ENCODE measurements at places on chromosomes 12 and 14.

DNA sequence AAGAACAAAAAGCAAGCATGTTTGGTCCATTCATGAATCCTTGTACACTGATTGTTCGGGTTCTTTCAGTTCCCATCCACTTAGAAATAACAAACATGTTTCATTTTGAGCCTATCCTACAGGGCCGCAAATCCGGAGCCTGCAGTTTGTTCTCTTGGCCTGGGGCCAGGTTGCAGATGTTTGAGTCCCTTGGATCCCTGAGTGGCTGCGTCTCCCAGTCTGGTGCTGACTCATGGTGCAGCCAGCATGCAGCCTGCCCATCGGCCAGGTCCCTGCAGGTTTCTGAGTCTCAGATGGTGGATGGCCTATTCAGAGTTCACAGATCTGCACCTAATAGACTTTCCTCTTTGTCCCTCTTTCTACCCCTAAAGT is 1.9 kb upstream of the DYNC1H1 start:
- DNase-seq: no peak

DNA sequence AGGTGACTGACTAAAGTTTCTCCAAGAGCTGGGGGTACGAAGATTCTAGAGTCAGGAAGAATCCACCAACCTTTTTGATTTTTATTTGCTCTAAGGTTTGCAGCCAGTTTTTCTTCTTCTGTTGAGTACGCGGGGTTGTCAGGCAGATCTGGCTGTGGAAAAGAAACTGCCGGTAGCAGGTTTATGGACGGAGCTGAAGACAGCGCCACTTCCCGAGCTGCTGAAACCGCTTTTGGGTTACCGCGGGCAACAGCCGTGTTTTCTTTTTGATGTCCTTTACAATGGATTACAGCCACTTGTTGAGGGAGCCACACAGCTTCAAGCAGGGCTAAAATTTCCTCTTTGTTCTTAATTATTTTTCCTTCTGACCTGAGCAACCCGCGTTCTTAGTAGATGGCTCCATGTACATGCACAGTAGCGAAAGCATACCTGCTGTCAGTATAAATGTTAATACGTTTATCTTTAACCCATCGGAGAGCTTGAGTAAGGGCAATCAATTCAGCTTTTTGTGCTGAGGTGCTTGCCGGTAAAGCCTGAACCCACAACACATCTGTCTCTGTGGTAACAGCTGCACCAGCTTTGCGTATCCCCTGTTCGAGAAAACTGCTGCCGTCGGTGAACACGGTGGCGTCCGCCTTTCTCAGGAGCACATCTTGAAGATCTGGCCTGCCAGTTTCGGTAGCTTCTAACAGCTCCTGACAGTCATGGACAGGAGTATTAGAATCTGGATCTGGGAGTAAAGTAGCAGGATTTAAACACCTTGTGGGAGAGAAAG is 674.3 kb downstream of the TMEM121 start:
- peak; percentile 48 for DNase-seq

- DNase-seq: no peak
These were observed 47.9 kb upstream of the NTF3 start for GRCh38 chr12:5384015-5384414.

DNA sequence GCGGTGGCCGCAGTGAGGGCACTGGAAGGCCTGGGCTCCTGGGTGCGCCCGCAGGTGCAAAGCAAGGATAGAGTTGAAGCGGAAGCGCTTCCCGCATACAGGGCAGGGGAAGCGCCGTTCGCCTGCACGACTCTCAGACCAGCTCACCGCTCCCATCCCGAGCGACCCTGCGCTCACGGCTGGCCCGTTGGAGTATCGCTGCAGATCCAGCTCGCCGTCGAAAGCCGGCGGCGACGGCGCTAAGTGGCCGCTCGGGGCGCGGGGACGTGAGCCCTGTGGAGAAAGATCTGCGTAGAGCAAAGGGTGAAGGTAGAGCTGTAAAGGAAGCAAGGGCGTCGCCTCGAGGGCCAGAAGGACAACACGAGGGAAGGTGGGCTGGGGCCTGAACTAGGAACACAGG is 5.4 kb downstream of the ZNF219 start:
- DNase-seq: no peak

GRCh38 chr14:101791919-101792572 is 30.5 kb downstream of the PPP2R5C start:
- no peak for DNase-seq

GRCh38 chr14:52824462-52824861 is 33.1 kb upstream of the GNPNAT1 start:
- no peak for DNase-seq

DNA sequence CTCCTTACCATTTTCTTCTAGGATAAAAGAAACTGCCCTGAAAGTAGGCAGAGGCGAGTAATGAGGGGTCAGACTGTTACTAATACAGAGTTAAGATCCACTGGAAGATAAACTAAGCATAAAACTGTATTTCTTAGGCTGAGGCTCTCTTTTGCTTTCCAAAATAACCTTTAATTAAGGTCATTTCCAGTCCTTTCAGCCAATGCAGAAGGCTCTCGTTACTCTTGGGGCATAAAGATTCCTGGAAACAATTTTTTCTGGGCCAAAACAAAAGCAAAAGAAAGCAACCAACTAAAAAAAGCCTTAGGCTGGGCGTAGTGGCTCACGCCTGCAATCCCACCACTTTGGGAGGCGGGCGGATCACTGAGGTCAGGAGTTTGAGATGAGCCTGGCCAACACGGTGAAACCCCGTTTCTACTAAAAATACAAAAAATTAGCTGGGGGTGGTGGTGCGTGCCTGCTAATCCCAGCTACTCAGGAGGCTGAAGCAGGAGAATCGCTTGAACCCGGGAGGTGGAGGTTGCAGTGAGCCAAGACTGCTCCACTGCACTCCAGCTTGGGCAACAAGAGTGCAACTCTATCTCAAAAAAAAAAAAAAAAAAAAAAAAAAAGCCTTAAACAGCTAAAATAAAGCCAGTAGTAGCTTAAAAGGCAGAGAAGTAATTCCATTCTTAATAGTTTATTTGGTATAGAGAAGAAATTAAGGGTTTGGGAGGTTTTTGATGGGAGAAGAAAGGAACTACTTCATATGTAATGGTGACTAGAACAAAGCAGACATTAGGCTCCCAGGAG is 68.9 kb upstream of the STAC3 start:
- no peak for DNase-seq

DNA sequence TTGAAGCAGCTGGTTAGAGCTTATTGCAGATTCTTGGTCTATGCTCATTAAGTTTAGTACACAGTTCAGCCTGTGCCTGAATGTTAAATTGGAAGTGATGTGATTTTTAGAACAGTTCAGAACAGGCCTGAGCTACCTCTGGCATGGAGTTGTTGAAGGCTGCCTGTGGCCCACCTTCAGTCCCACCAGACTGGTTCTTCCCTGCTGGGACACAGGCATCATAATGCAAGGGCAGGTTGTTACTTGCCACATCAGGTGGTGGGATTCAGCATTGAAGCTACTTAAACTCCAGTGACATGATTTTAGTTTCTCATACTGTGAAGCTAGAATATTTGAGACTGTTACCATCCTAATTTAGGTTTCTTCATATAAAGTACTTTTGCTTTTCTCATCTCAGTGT is 49.4 kb downstream of the PROX2 start:
- no peak for DNase-seq

DNA sequence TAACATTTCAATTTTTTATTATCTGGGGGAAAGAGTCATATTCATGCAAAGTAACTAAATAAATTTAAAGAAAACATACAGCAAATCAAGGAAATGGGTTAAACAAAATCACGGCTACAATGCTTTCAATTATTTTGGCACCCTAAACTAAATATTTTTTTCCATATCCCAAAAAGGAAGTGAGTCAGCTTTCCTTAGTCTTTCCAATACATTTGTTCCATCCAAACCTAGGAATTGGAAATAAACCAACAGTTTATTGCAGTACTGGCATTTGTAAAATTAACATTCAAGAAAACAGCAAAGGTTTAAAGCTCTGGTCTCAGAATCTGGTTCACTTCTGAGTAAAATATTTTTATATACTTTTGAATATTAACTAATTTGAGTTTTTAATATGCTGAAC is 89.2 kb downstream of the BCL2L14 start:
- no peak for DNase-seq

DNA sequence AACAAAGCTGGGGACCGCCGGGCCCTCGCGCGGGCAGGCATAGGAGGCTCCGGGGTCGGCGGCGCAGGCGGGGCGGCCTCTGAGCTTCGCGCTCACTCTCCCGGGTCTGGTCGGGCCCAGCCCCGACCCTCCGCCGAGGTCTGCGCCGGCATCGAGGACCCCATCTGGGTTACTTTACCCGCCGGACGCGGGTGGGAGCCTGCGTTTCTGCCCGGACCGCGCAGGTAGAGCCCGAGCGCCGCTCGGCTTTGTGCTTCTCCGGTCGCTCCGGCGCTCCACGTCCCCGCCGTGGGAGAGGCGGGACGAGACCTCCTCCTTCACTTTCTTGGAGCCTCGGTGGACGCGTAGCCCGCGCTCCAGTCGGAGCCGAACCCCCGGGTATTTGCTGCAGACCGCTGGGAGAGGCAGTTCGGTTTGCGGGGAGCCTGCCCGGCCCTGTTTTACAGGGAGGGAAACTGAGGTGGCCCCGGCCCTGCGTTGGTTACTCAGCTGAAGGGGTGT is 63.2 kb downstream of the FBXL14 start:
- no peak for DNase-seq

DNA sequence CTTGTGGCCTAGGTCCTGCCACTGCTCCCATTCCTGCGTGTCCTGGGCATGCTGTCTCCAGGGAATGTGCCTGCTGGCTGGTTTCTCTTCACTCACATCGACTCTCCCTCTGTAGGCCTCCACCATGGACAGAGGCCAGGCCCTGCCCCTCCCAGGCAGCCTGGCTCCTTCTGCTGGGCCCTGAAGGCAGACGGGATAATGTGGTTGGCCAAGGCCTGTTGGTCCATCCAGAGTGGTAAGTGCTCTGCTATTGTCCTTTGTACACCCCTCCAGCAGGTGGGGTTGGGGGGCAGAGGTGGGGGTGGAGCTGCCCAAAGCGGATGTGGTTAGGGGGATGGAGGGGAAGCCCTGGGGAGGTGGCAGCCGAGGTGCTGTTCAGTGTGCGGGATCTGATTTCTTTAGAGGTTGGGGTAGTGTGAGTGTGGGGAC is 9.5 kb upstream of the NR4A1 start:
- peak; percentile 40 for DNase-seq

GRCh38 chr12:69129564-69129963 is 109.8 kb upstream of the CPSF6 start:
- no peak for DNase-seq

GRCh38 chr14:76917158-76917596 is 91.0 kb downstream of the LRRC74A start:
- DNase-seq: no peak

- no peak for DNase-seq
These were observed 2.9 kb upstream of the SBNO1 start for GRCh38 chr12:123367511-123367910.

- no peak for DNase-seq
These were observed 30.3 kb downstream of the KITLG start for GRCh38 chr12:88549929-88550328.

DNA sequence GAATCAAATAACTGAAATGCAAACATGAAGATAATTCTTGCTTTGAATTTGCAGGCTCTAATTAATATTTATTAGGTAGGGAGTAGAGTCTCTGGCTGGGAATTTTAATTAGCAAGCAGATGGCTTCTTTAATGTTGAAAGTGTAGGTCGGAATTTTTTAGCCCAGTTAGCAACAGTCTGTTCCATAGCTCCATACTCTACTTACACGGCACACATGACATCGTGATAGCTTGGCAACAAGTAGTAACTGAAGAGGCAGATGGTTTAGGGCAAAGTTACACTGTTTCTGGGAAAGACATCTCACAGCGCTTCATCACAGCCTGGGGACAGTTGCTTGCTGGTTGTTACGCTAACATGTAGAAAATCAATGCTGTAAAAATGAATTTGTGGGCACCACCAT is 710.7 kb downstream of the GALC start:
- DNase-seq: no peak

DNA sequence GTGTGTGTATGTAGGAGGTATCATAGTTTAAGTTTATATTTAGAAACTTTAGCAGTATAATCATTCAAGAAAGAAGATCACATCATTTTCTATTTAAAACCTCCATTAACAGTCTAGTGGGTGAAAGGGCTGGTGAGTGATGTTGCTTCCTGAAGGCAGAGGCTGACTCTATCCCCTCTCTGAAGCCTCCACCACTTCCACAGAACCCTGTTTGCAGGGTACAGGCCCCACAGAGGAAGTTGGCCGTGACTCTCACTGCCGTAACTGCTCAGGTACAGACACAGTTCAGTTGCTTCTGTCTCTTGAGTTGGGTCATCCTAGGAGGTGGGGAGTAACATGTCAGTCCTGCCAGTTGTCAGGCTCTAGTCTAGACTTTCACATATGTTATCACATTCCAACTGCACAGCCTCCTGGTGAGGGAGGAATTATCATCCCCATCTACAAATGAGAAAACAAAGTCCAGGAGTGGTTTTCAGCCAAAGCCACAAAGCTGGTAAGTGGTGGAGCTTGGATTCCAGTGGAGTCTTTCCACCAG is 31.5 kb downstream of the CFL2 start:
- DNase-seq: peak; percentile 24

- no peak for DNase-seq
These were observed 88.6 kb downstream of the VCPKMT start for GRCh38 chr14:50027816-50028215.

DNA sequence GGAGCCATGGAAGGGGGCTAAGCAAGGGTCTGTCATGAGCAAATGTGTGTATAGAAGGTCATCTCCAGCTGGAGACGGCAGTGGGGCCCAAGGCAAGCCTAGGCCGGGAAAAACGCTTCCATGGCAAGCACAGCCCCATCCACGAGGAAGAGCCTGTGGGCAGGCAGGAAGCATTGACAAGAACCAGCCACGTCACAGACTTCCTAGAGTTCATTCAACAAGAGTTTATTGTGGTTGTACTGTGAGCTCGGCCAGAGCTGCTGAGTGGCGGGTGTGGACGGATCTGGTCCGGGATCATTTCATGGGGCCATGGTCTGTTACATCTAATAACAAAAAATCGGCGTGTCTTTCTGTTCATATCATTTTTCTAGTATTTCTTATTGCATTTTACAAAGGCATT is 311.7 kb downstream of the TMEM121 start:
- DNase-seq: no peak

DNA sequence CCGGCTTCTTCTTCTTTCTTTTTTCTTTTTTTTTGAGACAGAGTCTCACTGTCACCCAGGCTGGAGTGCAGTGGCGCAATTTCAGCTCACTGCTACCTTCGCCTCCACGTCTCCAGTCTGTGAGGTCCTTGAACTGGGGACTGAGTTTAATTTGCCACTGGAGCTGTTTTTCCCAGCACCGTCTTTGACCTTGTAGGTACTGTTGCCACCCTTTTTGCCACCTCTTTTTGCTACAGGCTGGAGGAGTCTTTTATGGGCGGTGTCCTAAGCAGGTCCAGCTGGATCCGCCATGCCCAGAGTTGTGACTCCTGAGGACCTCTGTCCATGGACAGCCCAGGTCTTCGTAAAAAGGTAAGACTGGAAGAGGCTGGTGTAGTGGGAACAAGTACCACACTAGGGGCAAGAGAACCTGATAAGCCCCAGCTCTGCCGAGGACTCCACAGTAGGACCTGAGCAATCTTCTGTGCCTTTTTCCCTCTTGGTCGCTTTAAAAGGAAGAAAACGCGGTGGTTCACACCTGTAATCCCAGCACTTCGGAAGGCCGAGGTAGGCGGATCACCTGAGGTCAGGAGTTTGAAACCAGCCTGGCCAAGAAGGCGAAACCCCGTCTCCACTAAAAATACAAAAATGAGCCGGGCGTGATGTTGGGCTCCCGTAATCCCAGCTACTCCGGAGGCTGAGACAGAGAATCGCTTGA is 946 bp downstream of the RNU4-2 start:
- peak; percentile 24 for DNase-seq

GRCh38 chr14:70971560-70971959 is 64.3 kb downstream of the PCNX1 start:
- no peak for DNase-seq
